ENCODE measurements at places on chromosomes 12 and 14. TPM values are rescaled to one million over a fixed set of nuclear protein-coding genes. Genes with fewer than 3 reads are reported as not detected.

Gene ARHGEF40
- total RNA-seq: 42.8 TPM

Gene PSMB5
- total RNA-seq: 189 TPM

Gene ADAM20
- 1.00 TPM for total RNA-seq

Gene NDUFA9
- 79.5 TPM for total RNA-seq

Data from uterine smooth muscle cell (primary cell).